ENCODE measurements at places on chromosomes 5 and 9.

DNA sequence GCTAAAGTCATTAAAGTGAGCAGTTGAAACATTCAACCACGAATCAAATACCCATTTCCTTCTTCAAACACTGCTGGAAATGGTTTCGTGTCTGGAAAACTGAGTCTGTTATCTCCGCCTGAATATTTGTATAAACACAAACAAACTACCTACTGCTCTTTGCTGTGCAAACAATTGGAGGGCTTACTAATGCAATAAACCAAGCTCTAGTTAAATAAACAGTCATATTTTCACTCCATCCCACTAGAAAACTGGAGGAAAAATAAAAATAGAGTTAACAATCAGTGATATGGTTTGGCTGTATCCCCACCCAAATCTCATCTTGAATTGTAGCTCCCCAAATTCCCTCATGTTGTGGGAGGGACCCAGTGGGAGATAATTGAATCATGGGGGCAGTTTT, 397.6 kb downstream of the RASEF start:
- DNase-seq, result no peak

- DNase-seq, result no peak
These were observed 4.9 kb upstream of the RARS1 start for GRCh38 chr5:168481330-168481788.

DNA sequence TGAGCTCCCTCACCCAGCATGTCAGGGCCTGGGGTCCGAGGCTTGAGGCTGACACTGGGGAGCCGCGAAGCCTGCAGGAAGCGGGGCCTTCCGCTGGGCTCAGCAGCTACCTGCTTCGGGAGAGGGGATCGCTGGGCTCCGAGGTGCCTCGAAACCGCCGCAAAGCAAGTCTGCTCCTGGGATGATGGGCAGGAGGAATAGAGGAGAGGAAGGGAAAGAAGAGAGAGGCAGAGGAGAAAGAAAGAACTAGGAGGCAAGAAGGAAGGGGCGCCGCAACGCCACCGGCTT, 1.5 kb upstream of the PRDM12 start:
- DNase-seq, result no peak

GRCh38 chr9:124343533-124344290, 71.5 kb downstream of the PSMB7 start:
- no peak for DNase-seq

GRCh38 chr5:80128141-80128540, 93.0 kb downstream of the THBS4 start:
- no peak for DNase-seq

DNA sequence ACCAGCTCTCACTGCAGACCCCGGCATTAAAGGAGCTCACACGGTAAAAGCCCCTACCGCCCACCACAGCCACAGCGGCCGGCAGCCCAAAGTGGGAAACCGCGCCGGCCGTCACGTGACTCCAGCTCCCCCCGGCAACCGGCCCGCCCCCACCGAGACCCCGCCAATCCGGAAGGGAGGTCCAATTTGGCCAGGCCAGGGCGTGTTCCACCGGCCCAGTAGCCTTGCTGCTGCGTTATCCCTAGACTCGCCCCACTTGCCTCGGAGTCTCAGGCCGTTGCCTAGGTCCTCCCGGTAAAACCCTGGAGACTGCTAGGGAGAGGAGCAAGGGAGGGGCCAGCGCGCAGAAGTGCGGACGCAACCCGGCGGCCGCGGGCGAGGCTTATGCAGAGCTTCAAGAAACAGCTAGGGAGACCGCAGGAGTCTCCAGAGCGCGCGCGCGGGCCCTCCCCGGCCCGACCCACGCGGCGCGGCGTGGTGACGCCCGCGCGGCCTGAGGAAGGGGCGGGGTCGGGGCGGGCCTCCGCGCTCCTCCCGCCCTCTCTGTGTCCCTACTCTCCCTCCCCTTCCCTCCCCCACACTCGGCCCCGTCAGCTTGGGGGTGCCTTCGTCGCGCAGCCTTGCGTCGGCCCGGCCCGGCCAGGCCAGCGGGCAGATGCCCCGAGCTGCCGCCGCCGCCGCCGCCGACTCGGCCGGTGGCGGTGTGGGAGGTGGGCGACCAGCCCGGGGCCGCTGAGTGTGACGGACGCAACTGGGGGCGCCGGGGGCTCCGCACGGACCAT, at the start of gene RIC1:
TSS of gene RIC1 (plus strand) at position 578 of the 782 bp plus-strand sequence. CDS start at position 781, 203 bp downstream.
- peak; percentile 72 for DNase-seq

GRCh38 chr9:26142201-26142600, 464.0 kb upstream of the TUSC1 start:
- DNase-seq, result no peak

DNA sequence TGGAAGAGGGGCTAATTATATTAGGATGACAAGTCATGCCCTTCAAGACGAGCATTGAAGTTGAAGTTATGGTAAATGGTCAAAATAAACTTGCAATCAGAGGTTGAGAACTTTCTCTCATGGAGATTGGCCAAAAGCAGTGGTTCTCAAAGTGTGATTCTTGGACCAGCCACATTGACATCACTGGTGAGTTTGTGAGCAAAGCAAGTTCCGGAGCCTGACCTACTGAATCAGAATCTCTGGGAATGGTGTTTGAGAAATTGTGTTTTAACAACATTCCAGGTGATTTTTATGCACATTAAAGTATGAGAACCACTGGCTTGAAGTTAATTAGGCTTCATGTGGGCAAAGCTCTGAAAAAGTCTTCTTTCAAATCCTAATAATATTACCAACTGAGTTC, 403.5 kb downstream of the ZSWIM6 start:
- DNase-seq, result no peak

DNA sequence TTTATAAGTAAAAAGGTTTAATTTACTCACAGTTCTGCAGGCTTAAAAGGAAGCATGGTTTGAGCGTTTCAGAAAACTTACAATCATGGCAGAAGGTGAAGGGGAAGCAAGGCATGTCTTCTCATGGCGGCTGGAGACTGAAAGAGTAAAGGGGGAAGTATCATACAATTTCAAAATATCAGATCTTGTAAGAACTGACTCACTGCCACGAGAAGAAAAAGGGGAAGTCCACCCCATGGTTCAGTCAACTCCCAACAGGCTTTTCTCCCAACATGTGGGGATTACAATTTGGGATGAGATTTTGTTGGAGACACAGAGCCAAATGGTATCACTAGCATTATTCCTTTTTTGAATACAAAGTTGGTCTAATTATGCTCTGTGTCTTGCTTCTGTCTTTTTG, 627.9 kb upstream of the ST8SIA4 start:
- DNase-seq, result no peak

GRCh38 chr5:175681045-175681967, 23.4 kb downstream of the HRH2 start:
- DNase-seq, result no peak

GRCh38 chr9:18473652-18474279, at the start of gene ADAMTSL1:
Gene ADAMTSL1 (plus strand): TSS chr9:18474153. CDS start chr9:18474233, 80 bp downstream.
- no peak for DNase-seq

DNA sequence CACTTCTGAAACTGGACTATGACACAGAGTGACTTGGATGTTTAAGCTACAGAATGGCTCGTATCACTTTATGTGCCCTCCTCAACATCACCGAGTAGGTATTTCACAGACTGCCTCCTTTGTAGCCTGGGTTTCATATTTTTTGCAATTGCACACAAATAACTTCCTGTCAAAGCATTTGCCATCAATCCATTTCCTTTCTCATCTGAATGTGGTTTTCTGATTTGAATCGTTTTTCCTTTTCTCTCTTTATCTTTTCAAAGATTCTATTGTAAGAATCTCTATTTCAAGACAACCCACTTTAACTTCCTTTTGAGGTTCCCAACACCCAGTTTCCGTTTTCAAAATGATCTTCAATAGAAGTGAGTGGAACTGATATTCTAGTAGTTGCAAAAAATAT, 563.8 kb upstream of the ARRDC3 start:
- no peak for DNase-seq

DNA sequence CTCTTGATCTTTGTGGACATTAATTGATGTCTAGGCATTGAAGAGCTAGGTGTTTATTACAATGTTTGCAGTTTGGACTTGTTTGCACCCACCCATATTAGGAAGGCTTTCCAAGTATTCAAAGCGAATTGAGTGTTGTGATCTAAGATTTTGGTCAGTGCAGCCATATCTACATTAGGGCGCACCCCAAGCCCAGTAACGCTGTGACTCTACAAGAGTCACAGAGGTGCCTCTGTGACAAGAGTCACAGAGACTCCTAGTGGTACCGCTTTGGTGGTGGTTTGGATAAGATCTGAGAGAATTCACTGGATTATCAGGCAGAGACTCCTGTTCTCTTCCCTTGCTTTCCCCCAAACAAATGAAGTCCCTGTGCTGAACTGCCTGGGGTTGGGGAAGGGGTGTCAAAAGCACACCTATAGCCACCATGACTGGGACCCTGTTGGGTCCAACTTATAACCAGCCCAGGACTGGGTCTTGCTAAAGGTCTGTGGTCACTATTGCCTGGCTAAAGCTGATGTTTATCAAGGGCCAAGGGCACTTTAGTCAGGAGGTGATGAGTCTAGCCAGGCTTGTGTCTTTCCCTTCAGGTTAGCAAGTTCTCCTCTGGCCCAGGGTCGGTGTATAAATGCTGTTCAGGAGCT, 114.1 kb upstream of the RIOK2 start:
- DNase-seq, result no peak

DNA sequence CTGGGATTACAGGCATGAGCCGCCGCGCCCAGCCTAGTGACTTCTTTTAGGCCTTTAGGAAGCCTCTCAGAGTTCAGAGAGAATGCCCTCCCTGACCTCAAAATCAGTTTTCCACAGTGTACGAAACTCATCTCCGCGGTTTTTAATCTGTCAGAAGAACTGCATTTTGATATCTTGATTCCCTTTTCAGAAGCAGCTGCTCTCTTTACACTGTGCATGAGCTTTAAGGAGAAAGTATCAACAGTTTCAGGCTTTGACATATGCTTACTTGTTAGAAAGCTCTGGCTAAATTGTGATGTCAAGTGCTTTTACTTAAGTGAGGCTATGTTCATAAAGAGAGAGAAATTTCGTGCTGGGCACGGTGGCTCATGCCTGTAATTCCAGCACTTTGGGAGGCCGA, 74.6 kb downstream of the USP20 start:
- no peak for DNase-seq

GRCh38 chr5:38527475-38527874, 29.0 kb downstream of the LIFR start:
- DNase-seq, result no peak

DNA sequence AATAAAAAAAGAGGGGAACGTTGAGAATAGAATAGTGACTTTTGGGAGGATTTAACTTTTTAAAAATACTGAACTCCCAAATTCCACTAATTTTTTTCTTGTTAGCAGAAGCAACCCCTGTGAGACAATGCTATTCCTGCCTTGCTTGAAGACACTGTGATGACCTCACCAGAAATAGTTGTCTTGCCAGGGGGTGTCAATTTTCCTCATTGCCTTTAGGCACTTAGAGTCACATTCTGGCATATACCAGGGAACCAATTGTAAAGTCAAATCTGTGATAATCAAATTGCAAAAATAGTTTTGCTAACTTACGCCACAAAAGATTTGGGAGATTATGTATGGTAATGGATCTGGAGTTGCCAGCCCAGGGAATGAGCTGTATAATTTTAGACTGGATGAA, 42.8 kb upstream of the RPS23 start:
- DNase-seq, result no peak

DNA sequence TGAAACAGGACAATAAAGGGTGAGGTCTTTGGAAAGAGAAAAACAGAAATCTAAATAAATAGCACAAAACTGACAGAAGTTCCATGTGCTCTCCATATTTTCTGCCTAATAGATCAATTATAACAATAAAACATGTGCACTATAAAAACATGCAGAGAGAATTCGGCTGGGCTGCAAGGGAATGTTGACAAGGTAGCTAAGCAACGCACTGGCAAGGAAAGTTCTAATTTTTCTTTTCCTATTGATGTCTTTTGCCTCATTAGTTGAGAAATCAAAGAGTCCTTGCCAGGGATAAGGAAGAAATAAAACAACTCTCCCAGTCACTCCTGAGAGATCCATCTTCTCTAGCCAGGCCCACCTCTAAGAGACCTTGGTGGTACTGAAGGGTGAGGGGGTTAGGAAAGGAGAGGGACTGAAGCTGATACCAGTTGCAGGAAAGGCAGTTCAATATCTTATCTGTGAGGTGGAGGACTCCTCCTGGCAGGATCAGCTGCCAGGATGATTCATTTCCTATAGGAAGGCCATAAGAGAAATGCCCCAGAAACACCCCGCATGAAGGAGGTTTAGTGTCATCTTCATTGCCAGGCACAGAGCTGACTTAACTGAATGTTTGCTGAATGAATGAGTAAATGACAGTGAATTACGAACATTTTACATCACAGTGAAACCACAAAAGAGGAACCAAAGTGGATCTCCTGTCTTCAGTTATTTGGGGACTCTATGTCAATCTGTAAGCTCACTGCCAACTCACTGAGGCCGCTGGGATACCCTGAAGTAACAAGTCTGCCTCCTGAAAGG, 63.7 kb upstream of the IFNK start:
- DNase-seq, result no peak

DNA sequence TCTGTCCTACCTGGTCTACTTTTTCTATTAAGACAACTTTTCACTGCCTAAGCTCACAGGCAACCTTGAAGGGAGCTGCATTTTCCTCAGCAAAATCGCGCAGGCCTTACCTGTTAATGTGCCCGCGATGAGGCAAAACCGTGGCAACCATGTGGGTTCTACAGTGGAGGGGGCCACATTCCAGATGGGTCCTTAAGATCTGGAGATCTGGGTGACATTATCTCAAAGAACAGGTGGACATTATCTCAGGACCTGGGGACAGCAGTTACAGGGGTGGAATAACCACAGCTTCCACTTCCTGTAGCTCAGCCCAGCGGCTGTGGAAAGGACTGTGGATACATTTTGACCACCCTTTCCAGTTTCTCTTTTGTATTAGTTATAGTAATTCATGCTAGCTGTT, 112.8 kb upstream of the PTCH1 start:
- DNase-seq, result no peak

DNA sequence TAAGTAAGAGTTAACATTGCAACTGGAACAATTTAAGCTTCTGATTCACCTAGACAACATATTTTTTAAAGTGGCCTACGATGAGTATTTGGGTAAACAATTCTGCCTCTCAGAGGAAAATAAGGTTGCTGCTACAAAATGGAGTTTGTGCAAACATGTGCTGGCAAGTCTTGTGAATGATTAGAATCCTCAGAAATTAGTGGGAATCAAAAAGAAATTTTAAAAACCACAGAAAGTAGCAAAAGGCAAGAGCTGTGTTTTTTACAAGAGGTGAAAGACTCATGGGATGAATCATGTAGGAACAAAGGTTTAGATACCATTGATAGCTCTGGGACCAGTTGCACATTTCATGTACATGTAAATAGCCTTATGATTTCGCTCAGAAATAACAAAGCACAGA, 561.6 kb downstream of the TAF11L14 start:
- no peak for DNase-seq

GRCh38 chr5:7805379-7805778, 45.6 kb downstream of the CFAP90 start:
- DNase-seq, result no peak

GRCh38 chr5:108900668-108901067, 153.0 kb downstream of the FER start:
- no peak for DNase-seq

DNA sequence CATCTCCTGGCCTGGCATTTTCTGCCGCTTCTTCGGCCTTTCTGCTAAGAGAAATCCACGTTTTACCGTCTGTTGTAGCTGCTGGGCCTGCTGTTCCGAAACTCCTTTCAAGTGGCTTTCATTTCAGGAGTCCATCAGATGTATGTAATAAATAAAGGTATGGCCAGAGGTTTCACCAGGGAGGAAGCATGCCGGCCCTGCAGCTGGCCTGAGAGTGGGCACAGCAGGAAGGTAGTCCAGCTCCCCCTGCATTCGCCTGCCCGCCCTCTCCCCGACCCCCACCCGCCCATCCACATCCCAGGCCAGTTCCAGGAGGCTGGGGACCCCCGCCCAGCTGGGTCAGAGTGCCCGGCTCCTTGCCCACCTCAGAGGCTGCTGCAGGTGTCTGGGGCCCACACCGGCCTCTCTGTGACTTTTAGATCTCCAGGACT, 46.4 kb upstream of the EXOC3 start:
- DNase-seq, result no peak

- no peak for DNase-seq
These were observed 153.3 kb upstream of the SLC12A2 start for GRCh38 chr5:127930311-127930710.

All from activated naive CD4-positive, alpha-beta T cell (primary cell).